ENCODE measurements at places on chromosomes 4 and X.

- no peak for DNase-seq
Measured at GRCh38 chr4:173318648-173319211, 15.4 kb downstream of the HMGB2 start.

DNA sequence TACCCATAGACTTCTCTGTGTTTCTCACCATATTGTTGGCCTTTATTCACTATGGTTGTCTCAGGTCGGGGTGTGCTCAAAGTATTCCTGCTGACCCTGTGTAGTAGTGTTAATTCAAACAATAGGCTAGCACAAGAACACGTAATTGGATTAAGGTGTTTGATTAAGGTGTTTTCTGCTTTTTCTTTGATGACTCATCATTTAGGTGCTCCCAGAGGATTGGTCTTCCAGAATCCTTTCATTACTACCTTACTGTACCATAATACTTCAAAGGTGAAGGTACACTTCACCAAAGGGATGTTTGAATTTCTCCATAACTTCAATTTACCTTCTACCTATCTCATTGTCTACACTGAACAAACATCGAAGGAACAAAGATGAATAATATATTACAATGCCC, 121.7 kb upstream of the CCDC160 start:
- DNase-seq = no peak

GRCh38 chrX:107542500-107542899, 85.8 kb upstream of the PRPS1 start:
- no peak for DNase-seq

DNA sequence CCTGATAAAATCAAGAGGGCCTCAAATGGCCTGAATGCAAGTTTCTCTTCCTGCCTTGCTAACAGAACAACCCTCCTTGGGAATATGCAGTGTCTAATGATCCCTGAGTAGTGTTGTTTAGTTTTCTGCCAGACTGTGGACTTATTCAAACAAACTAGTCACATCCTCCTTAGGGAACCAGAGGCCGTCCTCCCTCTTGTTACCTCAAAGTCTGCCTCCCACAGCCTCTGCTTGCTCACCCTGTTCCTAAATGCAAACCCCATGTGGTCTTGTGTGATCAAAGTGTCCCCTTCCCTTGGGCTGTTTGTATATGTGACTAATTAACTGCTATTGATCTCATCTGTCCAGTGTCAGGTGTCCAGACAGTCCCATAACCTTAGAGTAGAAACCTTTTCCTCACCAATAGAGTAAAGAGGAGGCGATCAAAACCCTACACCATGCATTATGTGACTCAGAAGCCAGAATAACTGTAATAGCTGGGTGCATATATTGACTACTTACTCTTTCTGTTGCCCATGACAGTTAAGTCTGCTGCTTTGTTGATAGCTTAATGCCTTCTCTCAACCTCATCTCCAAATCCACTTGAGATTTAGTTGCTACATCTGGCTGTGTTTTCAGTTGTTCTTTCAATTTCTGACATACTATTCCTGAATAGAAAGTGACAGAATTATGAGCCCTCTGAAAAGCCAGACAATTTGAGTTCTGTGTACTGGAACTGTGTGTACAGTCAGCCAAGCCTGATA, 473.0 kb upstream of the NWD2 start:
- DNase-seq = no peak

DNA sequence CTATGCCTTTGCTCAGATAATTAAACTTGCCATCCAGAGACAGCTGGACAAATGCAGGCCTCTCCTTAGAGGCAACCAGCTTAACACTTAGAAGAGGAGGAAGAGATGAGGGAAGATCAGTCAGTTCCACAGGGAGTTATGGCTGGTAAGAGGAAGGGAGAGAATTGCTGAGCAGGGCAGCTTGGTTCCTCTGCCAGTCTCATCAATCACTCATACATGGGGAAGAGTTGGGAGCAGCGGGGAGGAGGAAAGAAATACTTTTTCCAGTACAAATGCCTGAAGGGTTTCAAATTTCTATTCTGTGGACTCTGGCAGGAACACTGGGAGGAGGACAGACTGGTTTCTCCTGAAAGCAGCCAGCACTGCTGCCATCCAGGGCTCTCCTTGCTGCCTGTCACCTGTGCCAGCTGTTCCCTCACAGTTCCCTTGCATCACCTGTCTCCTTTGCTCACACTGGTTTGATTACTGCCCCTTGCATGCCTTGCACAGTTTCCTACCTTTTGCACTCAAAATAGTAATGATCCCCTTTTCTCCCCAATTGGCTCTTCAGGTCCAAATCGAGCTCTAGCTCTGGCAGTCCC, 59.5 kb downstream of the PGRMC2 start:
- DNase-seq = no peak

- no peak for DNase-seq
Measured at GRCh38 chrX:11768039-11768438, 10.0 kb downstream of the MSL3 start.

DNA sequence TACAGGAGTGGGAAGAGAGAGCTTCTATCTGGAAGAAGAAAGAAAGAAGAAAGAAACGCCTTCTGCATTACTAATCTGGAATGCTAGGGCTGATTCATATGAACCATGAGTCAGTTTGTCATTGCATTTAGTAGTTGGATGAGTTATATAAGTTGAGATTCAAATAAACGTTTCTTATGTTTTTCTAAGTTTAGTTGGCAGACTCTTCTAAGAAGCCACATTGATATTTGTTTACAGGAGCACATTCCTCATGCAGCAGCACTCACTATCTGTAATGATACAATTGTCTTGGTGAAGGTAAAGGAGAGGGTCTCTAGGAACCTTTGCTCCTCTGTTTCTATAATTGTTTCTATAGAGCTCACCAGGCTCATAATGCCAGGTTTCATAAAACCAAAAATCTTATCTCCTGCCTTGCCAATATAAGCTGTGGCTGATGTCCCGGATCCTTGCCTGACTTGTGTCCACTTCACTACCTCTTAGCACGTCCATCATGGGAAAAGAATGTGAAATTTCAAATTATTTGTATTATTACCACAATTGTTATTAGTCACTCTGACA, 39.5 kb downstream of the HOPX start:
- DNase-seq = no peak

DNA sequence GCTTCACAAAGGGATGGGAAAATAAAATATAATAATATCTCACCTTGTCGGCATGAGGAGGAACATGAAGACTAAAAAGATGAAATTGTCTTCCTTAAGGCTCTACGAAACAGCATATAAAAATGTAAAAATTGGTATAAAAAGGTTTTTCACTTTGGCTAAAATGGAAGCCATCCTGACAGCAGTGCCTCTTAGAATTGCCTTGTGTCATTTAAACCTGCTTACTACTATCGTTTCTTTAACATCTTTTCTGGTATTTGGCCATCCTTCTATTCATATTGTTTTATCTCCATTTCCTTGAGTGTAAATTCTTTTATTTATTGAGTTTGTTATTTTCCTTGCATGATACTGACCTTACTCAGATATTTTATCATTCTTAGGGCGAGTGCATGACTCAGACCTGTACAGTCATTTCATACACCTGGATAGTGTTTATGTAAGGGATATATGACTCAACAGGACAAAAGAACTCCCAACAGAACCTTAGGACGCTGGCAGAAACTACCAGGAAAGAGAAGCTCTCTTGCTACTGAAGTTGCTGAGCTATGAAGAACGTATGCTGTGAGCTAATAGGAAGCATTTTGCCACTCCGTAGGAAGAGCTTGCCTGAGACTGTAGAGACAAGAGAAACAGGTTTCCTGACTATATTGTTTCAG, 5.8 kb upstream of the CDKN2AIP start:
- DNase-seq = no peak

- DNase-seq = no peak
Measured at GRCh38 chr4:104811727-104812126, 317.0 kb upstream of the CXXC4 start.

DNA sequence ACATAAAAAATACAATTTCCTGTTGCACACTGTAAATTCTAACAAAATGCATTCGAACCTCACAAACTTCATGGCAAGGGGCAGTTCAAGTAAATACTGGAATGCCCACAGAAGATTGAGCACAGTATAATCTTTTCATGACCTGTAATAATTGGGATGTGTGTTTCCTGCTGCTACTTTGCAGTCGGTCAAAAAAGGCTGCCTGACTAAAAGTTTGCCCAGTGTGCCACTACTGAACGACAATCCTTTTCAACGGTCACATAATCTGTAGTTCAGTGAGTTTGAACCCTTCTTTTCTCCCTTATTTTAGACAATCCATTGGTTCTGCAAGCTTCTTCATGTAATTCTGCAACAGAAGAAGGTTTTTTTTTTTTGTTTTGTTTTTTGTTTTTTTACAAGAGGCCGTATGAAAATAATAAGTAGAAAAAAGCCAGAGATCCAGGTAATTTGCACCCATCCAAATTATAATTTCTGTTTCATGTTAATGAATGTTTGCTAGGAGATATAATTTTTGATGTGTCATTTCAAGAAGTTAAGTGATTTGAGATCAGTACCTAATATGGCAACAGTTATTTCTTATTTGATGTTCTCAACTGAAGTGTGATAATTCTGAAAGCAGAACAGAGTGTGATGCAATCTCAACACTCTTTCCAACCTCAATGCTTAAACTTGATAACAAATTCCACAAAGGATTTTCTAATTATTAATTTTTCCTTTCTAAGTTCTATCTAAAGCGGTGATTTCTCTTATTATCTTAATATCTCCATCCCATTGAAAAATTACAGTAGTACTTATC, 237.6 kb downstream of the FSTL5 start:
- DNase-seq = no peak
